ENCODE measurements at places on chromosomes 13 and 19.

- no peak for DNase-seq
These were observed 1952.0 kb upstream of the PCDH20 start for GRCh38 chr13:63367522-63368198.

DNA sequence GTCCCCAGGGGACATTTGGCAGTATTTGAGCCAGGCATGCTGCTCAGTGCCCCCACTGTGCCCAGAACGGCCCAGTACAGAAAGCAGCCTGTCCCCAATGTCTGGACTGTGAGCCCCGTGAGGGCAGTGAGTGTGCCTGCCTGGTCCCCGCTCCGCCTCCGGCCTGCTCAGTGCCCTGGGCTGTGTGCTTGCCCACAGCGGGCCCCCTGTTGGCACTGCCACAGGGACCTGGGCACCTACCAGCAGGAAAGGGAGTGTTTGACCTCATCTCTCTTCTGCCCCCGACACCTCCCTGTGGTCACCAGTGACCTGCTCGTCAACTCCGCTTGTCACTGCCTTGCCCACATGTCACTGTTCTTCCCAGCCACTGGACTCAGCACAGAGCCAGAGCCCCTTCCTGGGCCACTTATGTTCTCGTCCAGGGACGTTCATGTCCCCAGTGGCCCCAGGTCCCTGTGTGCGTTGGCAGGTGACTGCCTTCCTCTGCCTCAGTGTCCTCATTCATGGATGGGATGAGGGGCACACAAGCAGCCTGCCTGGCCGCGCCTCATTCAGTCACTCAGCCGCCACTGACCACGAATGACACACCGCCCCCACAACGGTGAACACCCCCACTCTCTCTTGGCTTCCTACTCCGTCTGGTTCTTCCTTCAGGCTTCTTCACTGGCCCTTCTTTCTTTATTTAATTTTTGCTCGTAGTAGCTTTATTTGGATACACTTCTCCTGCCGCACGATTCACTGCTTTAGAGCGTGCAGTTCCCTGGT is 2.8 kb downstream of the FZR1 start:
- DNase-seq, result no peak

DNA sequence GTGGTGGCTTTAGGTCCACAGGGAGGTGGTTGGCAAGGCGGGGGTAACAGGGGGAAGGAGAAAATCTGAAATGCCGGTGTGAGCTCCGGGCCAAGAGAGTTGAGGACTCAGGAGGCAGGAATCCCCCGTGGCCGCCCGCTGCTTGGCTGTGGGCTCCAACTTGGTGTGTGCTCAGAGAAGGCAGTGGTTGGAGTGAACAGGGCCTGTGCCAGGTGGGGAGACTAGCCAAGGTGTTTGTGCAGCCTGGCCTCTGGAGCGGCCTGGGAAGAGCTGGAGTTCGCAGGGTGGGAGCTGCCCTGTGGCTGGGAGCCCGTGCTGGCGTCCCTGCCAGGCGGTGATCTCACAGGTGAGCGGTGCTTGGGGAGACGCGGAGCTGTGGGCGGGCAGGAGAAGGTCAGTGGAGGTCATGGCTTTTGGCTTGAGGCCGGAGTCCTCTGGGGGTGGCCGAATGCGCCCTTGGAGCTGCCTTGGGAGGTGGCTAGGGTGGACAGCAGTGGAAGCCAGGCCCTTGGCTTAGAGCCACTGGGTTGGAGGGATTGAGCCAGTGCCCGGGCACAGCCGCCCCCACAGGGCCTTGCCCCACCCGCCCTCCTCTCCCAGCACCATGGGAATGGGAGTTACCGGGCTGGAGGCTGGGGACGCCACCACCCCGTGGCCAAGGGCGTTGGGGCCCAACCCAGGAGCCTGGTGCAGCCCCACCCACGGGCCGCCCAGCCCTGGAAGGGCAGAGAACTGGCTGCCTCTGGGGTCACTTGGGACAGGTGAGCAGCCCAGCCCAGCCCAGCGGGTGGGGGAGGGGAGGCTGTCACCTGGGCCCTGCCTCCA is 7.1 kb upstream of the CIRBP start:
- no peak for DNase-seq

GRCh38 chr13:101490406-101491015 is 38.0 kb downstream of the ITGBL1 start:
- no peak for DNase-seq

GRCh38 chr13:37014609-37015008 is 14.0 kb downstream of the EXOSC8 start:
- DNase-seq, result no peak

DNA sequence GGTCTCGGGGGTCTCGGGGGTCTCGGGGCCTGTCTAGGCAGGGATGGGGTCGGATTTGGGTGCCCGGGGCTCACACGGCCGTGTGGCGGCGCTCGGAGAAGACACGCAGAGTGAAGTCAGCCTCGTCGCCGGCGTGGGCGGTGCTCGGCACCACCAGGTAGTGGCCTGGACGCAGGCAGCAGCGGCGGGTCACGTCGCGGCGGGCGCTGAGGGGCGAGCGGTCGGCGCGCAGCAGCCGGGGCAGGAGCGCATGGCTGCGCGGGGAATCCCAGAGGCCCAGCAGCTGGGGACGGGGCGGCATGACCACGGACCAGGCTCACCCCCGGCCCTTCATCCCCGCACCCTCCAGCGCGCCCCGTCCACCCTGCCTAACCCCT is 8.2 kb downstream of the CAPN12 start:
- DNase-seq, result peak; percentile 45

DNA sequence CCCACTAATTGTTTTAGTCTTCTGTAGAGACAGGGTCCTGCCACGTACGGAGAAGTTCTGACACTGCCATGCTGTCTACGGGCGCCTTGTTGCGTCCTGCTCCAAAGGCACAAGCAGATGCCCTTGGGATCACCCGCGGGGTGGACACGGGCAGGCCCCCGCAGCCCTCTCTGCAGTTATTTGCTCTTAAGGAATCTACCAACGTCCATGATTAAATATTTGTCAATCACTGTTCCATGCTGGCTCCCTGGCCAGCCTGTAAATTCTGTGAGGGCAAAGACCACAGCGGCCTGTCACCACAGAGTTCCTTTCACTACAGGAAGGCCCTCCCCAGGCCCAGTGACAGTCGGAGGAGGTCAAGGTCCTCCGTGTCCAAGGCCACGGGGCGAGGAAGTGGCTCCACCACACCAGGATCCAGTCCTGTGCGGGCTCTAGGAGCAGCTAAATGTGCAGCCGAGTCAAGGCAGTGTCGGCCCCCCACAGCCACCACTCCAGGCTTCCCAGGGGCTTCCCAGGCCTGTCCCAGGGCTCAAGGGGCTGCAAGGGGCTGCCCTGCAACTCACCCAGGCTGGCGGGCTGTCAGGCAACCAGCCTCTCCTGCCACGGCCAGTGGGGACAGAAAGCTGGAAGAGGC is 2.1 kb downstream of the RNF126 start:
- DNase-seq, result no peak

GRCh38 chr19:10828981-10829821 is 6.8 kb downstream of the TMED1 start:
- no peak for DNase-seq

DNA sequence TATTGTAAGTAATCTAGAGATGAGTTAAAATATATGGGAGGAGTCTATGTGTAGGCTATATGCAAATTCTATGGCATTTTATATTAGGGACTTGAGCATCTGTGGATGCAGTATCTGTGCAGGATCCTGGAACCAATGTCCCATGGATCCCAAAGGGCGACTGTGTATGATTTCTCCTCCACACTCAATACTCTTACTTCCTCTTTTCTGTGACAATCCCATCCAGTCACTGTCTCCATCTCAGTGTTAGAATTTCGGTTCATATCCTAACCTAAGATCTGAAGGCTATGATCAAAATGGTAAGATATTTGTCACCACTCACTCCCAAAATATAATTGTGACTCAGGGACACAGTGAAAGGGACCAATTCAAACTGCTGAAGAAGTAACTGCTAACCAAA is 15.1 kb upstream of the ZNF599 start:
- DNase-seq, result no peak

DNA sequence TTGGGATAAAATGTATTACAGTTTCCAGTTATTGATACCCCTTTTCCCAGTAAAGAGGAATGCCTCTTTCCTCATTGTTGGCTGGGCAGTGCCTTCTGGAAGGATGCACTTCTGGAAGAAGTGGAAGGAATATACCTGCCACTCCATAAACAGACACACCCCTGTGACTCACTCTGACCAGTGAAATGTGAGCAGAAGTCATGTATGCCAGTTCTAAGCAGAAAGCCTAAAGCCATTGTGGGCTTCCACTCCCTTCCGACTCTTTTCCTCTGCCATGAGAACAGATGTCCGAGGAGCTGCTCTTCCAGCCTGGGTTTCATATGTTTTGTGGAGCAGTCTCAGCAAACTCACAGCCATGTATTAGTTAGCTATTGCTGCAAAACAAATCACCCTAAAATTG is 166.1 kb upstream of the SERP2 start:
- DNase-seq, result no peak

DNA sequence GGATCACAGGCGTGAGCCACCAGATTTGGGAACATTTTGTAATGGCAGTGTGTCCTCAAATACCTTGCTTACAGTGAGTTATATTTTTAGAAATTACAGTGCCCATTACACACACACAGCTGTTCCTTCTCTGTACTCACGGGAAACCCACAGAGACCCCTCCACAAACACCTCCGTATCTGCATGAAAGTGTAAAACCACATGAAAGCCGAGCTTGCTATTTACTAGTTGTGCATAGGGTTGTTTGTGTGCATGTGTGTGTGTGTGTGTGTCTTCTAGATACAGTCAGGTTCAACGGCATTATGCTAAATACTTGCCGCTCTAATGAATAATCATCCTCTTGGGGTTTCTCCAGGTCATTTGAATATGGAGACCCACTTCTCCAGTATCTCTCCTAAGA is 22.3 kb upstream of the LILRA2 start:
- no peak for DNase-seq

GRCh38 chr19:44112802-44113137 is 429 bp upstream of the ZNF225 start:
- DNase-seq, result no peak

- peak; percentile 98 for DNase-seq
These were observed 2.1 kb upstream of the RSPH6A start for GRCh38 chr19:45817010-45817724.

DNA sequence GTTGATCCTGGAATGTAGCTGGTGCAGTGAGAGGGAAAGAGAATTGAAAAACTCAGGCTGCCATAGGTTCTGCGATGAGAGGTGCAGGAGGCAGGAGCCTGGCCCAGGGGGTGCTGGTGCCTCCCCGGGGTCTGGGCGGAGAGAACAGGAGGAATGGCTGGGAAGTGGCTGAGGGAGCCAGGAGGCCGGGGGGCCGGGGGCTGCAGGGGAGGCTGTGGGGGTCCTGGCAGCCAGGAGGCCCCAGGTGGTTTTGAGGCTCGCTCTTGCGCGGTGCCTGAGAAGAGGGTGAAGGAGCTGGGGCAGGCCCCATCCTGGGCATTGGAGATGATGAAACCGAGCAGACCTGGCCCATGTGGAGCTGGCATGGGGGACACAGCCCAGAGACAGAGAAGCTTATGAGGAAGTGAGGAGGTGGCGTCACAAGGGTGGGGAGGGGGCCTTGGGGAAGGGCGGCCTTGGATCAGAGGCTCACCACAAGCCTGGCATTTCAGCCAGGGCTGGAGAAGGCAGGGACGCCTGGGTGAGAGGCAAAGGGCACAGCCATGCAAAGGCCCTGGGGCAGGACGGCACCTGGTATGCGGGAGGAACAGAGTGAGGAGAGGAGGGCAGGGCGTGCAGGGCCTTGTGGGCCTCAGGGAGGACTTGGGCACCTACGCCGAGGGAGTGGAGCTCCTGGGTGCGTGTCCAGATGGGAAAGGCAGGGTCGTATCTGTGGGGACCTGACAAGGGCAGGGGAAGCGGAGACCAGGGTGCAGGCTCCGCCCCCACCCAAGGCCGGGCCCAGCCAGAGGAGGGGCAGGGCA is 1.3 kb upstream of the TEKTIP1 start:
- no peak for DNase-seq

GRCh38 chr19:42290523-42291434 is 11.2 kb upstream of the PRR19 start:
- no peak for DNase-seq

DNA sequence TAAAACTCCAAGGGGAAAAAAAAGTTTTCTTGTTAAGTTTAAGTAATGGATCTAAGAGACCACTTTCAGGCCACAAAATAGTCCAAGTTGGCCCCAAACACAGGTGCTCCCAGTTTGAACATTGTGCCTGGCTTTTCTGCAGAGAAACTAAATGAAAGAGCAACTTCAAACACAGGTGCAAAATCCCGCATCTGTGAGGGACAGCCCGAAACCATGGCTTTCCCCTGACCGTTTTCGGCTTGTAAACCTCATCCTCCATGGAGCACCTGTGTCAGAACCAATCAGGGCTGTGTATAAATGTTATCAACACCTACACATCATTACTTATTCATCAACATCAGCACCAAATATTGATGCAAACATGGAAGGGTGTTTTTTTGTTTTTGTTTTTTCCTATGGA is 126.8 kb upstream of the OBI1 start:
- no peak for DNase-seq

- DNase-seq, result no peak
These were observed 20.1 kb upstream of the TFDP1 start for GRCh38 chr13:113564331-113565023.

DNA sequence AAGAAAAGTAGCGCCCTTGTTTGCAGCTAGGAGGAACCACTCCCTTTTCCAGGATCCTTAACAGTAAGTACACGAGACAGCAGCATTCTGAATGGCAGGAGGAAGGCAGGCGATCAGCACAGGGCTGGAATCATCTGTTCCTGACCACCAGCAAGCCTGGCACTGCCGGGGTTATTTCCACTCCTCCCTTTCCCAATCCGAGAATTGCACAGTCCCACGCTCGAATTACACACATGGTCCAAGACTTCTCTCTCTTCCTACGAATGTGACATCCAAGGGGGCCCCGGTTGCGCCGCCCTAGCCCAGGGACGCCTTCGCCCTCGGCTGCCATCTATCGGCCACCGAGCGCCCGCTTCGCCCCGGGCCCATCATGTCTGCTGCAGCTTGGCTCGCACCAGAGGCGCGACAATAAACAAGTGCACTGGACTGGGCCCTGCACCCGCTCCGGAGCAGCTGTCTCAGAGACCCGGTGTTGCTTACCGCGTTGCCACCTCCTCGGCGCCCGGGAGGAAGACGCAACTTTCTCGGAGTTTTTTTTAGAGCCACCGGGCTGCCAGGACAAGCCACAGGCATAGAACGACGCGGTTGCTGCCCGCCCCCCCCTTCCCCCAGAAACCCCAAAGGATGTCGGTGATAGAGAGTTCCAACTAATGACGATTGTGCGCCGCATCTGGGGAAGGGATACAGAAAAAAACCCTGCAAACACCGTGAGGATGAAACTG is at the start of gene SLITRK5:
Gene SLITRK5, plus strand, starts transcription at position 341 of the 722 bp plus-strand sequence. CDS start 4,018 bp downstream, outside the sequence.
- DNase-seq, result peak; percentile 50

DNA sequence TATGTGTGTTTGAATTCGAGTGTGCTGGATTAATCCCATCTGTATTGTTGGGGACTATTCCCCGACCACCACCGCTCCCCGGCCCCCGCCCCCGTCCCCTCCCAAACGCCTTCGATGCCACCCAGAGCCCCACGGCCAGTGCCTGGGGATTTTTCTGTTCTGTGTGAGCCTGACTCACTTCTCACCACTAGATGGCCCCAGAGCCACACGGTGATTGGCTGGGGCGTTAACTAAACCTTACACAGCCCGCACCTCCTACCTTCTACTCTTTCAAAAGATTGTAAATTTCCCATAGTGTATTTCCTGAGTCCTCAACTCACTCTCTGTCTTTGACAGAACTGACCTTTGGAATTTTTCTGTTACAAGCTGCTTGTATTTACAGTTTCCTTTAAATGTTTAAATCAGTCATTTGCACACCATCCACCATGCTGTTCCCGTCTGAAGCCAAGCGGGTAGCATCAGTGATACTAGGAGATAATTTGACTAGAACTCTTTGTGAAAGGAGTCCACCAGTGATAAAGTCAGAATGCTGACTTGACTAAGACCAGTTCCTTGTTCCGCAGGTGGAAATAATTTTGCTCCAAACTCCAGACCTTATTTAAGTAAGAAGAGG is 61.4 kb downstream of the RFX2 start:
- peak; percentile 79 for DNase-seq

GRCh38 chr19:38515896-38516295 is 82.4 kb downstream of the RYR1 start:
- no peak for DNase-seq
